ENCODE measurements at places on chromosomes 4 and X.

GRCh38 chrX:111339212-111339611, 68.9 kb upstream of the CAPN6 start:
- no peak for DNase-seq

- no peak for DNase-seq
Observed at GRCh38 chrX:119622356-119623232, 16.4 kb upstream of the NKRF start.

- DNase-seq, result no peak
Observed at GRCh38 chr4:59341506-59341905, 1858.6 kb upstream of the ADGRL3 start.

DNA sequence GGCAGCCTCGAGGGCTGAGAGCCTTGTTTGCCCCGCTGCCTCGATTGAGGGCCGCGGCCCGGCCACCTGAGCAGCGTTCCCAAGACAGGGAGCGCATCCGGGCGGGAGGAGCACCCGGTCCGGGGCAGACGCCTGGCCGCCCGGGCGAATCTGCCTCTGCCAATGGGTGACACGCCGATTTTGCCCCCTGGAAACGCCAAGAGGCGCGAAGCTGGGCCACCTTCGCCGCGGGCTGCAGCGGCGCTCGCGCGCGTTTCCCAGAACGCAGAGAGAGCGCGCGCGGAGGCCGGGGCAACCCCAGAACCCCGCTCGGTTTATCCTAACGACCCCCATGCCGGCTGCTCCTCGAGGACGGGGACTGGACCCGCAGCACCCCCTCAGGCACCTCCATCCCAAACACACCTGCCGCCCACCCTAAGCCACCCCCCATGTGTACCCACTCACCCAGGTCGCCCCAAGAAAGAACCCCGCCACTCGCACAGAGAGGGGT, 575 bp downstream of the MAP7D2 start:
- DNase-seq, result no peak

- no peak for DNase-seq
Observed at GRCh38 chr4:159101988-159102621, 774 bp upstream of the RAPGEF2 start.

- no peak for DNase-seq
Observed at GRCh38 chrX:117532339-117532738, 584.3 kb downstream of the KLHL13 start.

DNA sequence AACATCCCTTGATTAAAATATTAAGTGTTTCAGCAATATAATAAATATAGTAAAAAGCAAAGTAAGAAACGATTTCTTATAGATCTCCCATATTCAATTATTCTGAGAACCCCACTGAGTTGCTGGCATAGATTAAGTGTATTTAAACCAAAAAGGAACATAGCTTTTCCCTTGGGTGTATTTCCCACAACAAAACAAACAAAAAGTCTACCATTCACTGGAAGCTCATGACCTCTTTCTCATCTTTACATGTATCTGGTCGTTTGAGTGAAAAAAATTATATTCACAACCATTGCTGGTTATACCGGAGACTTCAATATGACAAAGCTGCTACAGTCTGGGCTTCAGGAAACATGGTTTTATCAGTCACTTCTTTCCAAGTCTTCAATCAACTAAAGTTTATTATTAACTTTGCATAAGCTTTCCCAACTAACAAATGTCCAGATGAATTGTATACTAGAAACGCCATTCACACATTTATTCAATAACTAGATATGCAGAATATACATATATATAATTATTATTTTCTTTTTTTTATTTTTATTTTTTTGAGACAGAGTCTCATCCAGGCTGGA, 38.6 kb downstream of the ZNF827 start:
- DNase-seq, result no peak

GRCh38 chrX:77160301-77160700, 286.9 kb upstream of the FGF16 start:
- DNase-seq, result no peak

DNA sequence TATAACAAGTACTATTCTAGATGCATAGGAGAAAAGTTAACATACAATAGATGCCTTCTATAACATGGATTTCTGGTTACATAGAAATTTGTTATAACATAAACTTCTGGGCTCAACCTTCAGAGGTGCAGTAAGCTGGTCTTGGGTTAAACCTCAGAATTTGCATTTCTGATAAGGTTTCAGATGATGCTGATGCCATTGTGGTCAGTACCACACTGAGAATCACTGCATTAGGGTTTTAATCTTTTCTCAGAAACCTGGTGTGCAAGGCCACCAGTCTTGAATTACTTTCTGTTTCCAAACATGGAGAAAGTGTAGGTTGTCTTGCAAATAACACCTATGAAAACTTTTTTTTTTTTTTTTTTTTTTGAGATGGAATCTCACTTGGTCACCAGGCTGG, 146.2 kb downstream of the SPOCK3 start:
- DNase-seq, result no peak

DNA sequence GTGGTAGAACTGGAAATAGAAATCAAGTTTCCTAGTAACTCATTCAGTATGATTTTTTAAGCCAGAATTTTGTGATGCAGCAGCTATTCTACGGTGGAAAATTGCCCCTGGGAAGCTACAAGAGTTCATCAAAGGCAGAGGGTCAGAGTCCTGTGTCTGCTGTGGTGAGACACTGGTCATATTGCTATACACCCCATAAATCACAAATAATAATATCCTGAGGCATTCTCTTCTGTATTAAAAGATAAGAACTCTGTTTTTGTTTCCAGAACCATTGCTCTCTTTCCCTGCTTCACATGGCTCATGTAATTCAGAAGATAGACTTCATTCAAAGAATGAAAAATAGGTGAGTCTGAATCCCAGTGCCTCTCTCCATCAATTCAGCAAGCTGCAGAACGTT, 188.8 kb upstream of the NOCT start:
- no peak for DNase-seq

DNA sequence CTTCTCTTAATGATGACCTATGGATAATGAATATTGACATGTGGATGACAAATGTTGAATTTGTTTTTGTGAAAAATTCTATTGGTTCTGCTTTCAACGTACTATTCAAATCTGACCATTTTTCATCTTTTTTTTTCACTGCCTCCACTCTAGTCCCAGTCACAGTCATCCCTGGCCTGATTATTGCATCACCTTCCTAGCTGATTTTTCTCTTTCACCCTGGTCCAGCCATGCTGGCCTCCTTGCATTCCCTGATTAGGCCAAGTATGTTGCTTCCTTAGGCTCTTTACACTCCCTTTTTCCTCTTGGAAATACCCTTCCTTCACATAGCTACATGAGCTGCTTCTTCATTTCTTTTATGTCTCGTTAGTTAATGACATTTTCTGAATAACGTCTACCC, 58.1 kb upstream of the MAP9 start:
- DNase-seq, result no peak

DNA sequence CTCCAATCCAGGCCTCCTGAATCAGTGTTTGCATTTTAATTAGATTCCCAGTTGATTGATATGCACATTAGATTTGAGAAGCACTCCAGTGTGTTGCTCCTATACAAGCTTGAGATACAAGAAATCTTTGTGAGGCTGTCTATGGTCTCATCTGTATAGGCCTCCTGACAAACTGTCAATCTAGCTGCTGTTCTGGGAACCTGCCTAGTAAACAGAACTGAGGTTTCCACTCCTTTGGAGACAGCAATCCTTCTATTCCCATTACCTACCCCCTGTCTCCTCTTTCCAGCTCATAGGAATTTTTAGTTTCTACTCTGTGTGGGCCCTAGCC, 306.1 kb upstream of the EMCN start:
- no peak for DNase-seq

- DNase-seq, result no peak
Observed at GRCh38 chrX:22088326-22088725, 56.2 kb downstream of the PHEX start.

- DNase-seq, result no peak
Observed at GRCh38 chr4:142358656-142359055, 487.4 kb downstream of the INPP4B start.

DNA sequence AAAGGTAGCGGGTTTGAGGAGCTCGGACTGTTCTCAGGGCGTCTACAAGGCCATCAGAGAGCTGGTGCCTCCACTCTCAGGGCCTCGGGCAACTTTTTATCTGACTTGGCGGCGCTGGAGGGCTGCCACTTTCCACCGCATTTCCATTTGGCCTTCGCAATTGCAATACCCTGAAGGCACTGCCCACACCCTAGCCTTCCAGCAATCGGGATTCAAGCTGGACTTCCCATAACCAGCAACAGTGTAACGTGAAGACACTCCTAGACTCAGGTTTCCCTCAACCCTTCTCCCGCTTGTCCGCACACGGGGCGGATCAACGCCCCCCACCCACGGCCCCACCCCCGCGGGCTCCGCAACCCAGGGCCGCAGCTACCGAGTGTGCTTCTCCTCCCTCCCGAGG, 50.2 kb upstream of the BCOR start:
- DNase-seq, result no peak

GRCh38 chr4:20271950-20272349, 20.2 kb downstream of the SLIT2 start:
- DNase-seq, result no peak

- DNase-seq, result no peak
Observed at GRCh38 chr4:96247096-96247495, 407.2 kb downstream of the PDHA2 start.
